ENCODE measurements at places on chromosomes 13 and 19.

DNA sequence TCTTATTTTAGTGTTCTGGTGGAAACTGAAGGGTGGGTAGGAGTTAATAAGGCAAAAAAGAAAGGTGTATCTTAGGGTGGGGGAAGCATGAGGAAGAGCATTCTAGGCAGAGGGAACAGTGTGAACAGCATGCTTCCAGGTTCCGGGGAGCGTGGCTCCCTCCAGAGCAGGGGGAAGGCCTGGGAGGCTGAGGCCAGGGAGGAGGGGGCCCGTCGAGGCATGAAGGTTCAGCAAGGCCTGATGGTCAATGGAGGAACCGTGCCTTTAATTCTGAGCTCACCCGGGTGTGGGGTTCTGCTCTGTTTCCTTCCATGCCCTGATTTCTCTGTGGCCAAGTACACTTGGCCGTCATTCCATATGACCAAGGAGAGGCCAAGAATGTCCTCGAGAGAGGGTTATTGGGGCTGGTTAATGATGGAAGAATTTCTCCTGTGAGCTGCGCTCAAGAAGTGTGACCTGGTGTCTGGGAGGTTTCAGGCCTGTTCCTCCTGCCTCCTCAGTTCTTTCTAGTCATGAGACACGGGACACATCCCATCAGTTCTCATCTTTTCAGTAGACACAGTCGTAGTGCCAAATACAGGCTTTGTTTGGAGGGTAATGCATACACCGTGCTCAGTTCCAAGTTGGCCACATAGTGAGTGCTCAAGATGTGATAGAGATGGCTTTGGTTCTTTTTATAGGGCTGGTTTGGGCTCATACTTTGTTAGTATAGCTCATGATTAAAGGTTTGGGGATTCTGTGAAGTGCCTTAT lies 73.6 kb downstream of the SIPA1L3 start:
- DNase-seq: no peak

GRCh38 chr19:10143681-10144080 lies 24.0 kb upstream of the EIF3G start:
- no peak for DNase-seq

DNA sequence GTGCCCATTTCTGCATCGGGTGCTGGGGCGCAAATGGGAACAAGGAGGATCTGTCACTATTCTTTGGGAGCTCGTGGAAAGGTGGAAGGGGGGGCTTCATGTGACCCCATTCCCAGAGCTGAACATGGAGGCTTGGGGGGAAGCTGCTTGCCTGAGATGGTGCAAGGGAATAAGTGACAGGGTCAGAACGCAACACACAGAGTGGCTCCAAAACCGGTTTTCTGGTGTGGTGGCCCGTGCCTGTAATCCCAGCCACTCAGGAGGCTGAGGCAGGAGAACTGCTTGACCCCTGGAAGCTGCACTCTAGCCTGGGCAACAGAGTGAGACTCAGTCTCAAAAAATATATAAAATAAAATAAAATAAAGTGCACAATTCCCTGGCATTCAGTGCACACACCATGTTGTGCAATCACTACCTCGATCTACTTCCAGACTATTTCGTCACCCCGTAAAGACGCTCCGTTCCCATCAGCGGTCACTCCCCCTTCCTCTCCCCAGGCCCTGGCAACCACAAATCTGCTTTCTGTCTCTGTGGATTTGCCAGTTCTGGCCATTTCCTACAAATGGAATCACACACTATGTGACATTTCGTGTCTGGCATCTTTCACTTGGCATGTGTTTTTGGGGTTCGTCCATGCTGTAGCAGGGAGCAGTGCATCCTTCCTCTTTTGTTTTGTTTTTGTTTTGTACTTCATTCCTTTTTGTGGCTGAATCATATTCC lies 18.2 kb upstream of the COMP start:
- no peak for DNase-seq

DNA sequence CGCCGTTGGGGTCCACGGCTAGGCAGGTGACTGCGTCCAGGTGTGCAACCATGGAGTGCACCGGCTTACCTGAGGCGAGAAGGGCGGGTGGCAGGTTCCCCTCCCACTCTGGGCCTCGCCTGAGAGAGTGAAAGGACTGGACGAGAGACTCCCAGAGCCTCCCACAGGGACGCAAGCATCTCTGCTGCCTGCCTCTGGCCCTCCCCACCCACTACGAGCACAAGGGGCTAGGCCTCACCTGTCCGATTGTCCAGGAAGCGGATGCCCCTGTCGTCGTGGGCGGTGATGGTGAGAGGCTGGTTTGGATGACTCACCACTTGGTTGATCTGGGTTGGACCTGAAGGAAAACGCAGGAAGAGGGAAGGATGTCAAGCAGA lies 5.1 kb upstream of the PRKD2 start:
- DNase-seq: no peak

DNA sequence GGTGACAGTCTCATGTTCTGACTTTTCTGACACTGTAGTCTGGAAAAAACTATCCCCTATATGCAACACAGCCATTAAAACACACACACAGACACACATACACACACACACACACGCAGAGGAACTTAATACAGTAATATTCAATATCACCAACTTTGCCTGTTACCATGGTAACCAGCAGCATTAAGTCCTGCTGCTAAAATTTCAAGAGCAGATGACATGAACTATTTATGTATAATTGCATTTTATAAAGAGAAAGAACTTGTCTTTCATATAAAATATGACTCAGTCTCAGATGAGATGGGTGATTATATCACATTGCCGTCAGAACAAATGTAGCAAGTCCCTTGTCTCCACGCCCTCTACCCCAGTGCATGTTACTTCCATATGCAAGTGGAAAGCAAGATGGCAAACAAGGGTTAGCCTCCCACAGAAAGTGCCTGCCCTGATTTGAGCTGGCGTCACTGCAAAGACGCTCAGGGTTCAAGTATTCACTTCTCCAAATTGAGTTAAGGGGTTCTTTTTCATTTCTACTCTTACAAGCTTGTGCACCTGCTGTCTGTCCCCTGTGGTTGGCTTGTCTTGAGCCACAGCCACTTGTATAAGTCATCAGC lies 576.8 kb downstream of the UQCRFS1 start:
- no peak for DNase-seq

GRCh38 chr19:48689449-48689848 lies 6.3 kb upstream of the FUT2 start:
- DNase-seq: no peak

DNA sequence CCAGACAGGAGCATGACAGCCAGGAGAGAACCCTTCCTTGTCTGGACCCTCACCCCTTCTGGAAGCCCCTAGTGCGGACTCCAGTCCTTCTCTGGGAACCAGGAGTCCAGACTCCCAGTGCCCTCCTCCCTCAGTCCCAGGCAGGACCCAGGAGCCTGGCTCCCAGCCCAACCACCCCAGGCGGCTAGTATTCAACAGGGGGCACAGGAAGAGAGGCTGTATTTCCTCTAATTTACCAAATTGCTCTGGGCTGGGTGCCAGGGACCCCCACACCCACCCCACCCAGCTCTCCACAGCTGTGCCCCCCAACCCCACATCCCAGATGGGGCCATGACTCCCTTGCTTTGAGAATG lies 3.3 kb downstream of the GRIN2D start:
- DNase-seq: no peak

DNA sequence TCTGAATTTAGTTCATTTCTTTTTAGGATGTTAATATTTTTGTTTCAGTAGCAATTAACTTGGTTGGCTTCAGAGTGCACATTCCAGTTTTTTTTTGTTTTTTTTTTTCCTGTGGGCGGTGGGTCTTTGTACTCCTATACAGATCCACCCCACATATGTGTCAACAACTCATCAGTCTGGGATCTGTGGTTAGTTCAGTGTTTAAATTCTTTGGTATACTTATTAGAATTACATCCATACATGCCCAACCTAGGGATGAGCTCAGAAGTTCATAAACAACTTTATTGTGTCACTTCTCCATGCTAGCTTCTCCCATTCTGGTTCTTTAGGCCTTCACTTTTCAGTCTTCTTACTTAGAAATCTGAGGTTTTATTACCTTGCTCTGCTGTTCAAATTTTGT lies 50.9 kb downstream of the PCCA start:
- DNase-seq: no peak

- no peak for DNase-seq
Observed at GRCh38 chr19:18414504-18415177, 4.6 kb upstream of the SSBP4 start.

GRCh38 chr19:48644839-48645619 lies 958 bp downstream of the CA11 start:
- peak; percentile 63 for DNase-seq

DNA sequence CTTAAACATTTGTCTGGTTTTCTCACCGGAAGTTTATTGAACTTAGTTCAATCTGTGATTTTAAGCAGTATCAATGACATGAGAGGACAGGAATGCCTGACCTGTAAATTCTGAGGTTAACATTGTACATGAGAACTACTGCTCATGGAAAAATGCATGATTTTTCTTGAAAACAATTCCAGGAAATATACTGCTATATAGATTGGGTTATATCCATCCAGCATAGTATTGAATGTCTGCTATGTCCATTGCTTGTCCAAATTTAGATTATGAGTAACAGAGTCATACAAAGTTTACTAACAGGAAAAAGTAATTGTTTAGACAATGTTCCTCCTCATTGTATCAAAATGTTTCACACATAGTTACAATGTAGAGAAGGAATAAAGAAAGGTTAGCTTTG lies 606.8 kb downstream of the DACH1 start:
- DNase-seq: no peak

- DNase-seq: no peak
Observed at GRCh38 chr13:71967990-71968389, 101.0 kb upstream of the DACH1 start.

DNA sequence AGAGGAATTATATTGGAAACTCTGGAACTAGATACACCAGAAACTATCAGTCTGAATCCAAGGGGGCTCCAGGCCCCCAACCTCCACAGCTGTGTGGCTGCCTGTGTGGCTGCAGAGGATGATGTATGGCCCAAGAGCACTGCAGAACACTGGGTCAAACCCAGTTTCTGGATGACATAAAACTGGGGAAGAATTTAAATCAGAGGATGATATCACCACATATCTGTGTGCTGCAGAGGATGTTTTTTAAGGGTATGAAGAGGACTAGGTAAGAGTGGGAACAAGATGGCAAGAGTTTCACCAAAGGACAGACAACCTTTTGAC lies 226.4 kb downstream of the SUCLA2 start:
- DNase-seq: no peak

DNA sequence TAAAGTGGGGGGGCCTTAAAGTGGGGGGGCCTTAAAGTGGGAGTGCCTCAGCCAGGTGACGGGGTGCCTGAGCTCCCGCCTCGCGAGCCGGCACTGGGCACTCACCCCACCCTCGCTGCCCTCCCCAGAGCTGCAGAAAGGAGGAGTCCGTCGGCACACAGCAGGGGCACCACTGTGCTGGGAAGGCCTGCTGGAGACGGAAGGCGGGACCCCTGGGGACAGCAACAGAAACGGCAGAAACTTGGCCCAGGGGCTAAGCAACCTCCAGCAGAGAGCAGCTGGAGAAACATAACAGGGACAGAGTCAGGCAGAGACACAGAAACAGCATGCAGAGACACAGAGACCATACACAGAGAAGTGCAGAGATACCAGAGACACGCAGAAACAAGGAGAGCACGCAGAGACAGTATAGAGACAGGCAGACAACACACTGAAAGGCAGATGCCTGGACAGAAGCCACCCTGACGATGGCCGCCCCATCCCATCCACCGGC lies 7.9 kb downstream of the CFD start:
- no peak for DNase-seq

- DNase-seq: no peak
Observed at GRCh38 chr19:10884274-10884673, 12.9 kb downstream of the CARM1 start.

GRCh38 chr13:22738357-22738756 lies 442.4 kb upstream of the SGCG start:
- no peak for DNase-seq

DNA sequence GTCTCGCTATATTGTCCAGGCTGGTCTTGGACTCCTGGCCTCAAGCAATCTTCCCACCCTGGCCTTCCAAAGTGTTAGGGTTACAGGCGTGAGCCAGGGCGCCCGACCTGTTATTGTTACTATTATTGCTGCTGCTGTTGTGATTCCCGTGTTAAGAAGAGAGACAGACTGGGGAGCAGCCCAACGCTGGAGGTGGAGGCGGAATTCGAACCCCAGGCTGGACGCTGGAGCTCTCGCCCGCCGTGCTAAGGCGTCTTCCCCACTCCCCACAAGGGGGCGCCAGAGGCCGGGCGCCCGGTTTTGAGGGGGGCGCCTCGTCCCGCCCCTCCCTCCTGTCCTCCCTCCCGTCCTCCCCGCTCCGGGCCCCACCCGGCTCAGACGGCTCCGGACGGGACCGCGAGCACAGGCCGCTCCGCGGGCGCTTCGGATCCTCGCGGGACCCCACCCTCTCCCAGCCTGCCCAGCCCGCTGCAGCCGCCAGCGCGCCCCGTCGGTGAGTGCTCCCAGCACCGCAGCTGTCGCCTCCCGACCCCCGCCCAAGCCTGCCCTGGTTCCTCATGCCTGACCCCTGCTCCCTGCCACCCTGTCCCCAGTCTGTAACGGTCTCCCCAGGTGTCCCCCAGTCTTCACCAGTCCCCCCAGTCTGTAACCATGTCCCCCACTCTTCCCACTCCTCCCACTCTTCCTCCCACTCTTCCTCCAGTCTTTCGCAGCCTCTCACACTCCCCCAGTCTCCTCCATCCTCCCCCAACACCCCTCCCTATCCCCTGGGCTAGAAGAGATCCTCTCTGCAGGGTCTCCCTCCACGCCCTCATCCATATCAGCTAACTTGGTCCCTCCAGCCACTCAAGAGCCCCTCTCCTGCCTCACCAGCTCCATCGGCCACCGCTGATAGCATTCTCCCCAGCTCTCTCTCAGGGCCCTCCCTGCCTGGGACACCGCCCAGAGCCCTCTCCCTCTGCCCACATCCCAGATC lies at the start of gene EHD2:
TSS of gene EHD2 (plus strand) at position 377 of the 976 bp plus-strand sequence. CDS start 3,191 bp downstream, outside the sequence.
- DNase-seq: no peak

- peak; percentile 89 for DNase-seq
Observed at GRCh38 chr19:48872884-48873475, 759 bp downstream of the PPP1R15A start.

DNA sequence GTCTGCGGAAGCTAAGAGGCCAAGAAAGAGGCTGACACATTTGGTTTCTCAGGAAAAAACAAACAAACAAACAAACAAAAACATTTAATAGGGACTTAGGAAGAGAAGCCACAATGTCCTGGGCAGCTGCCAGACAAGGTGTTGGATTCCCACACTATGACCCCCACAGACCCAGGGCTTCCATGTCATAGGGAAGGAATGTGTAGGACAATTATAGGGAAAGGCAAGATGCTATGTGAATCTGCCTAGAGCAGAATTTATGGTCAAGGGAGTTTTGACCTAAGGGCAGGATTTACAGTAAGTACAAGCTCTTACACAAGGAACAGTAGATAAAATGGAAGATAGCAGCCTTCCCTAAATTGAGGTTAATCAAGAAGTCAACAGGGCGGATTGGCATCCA lies 9.1 kb upstream of the CDADC1 start:
- DNase-seq: no peak

DNA sequence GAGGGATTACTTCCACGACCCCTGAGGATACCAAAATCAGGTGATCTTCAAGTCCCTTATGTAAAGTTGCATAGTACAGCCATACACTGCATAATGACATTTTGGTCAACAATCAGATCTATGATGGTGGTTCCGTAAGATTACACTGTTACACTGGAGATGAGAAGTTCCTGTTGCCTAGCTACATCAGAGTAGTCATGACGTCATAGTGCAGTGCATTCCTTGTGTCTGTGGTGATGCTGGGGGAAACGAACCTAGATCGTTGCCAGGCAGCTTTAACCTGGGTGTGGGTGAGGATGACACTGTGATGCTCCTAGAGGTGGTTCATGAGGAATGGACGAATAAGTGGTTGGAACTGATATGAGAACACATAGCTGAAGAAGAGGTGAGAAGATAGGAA lies 9.1 kb downstream of the ZNF610 start:
- DNase-seq: no peak
